Neural progenitor cell (in vitro differentiated cells): ENCODE measurements at places on chromosomes 5 and 9. TPM values are rescaled to one million over a fixed set of nuclear protein-coding genes. Genes with fewer than 3 reads are reported as not detected.

- H3K4me1 ChIP-seq = peaks cover 9% of the 10 kb centered on the region
- H3K36me3 ChIP-seq = peaks cover 6% of the 10 kb centered on the region
- no peak overlapping the region for H3K4me3 ChIP-seq
- no peak overlapping the region for H3K27ac ChIP-seq
These were observed 6.0 kb upstream of the PLAC8L1 start for GRCh38 chr5:146111409-146111808.

The PCDHGA12 gene
- total RNA-seq = 0.79 and 2.2 TPM in 2 replicates

The CANX gene
- 301 and 403 TPM in 2 replicates for total RNA-seq

DNA sequence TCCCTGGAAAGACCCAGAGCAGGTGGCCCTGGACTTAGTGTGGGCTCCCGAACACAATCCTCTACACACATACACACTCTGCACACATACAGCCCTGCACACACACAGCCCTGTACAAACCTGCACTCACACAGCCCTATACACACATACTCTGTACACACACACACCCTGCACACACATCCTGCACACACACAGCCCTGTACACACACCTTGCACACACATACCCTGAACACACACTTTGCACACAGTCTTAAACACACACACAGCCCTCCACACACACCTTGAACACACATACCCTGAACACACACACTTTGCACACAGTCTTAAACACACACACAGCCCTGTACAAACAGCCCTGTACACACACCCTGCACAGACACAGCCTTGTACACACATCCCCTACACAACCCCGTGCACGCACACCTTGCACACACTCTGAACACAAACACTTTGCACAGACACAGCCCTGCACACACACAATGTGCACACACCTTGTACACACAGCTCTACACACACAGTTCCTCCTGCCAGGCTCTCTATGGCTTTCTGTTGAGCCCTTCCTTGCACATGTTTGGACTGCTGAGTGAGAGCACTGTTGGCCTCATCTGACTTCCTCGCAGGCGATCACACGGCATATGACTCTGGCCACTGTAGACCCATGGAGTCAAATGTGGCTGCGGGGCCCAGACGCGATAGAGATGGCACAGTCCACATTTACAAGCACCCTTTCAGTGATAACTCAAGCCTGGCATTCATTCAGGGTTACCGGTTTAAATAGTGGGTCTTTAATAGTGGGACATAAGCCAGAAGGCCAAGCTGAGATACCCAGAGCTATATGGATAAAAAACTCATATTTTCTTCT is 245.7 kb upstream of the IRX1 start:
- DNase-seq = no peak
- no peaks in the 10 kb centered on the region for H3K4me1 ChIP-seq
- H3K36me3 ChIP-seq = no peaks in the 10 kb centered on the region
- H3K4me3 ChIP-seq = no peak overlapping the region
- no peak overlapping the region for H3K27ac ChIP-seq

DNA sequence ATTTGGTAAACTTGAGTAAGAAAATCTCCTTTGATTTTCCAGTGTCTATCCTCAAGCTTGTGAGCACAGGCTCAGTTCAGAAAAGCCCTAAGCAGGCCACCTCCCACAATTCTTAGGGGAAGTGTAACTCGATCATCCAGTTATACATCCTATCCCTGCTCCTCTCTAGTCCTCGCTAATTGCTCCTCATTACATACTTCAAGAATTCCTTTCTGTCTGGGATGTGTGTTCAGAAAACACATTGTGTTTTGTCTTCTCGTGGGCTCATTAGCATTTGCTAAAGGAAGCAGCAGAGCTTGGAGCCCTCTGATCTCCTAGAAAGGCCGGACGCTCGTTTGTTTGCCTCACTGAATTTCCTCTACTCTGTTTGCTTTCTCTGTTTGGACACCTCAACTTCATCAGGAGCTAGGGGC is 268.2 kb upstream of the RFX3 start:
- H3K4me3 ChIP-seq = peak overlapping the region; percentile 26
- no peaks in the 10 kb centered on the region for H3K36me3 ChIP-seq
- peak overlapping the region; percentile 62 for H3K27ac ChIP-seq
- H3K27me3 ChIP-seq = no peaks in the 10 kb centered on the region
- peaks cover 34% of the 10 kb centered on the region for H3K4me1 ChIP-seq
- DNase-seq = peak; percentile 85

The DRD1 gene
- 0.09 TPM in 1 of 2 replicates, not detected in the other for total RNA-seq

GRCh38 chr9:87712801-87713277 is 13.1 kb upstream of the CTSL start:
- no peaks in the 10 kb centered on the region for H3K27me3 ChIP-seq
- no peak overlapping the region for H3K4me3 ChIP-seq
- H3K4me1 ChIP-seq = no peaks in the 10 kb centered on the region
